ENCODE measurements at places on chromosomes 2 and 18.

GRCh38 chr2:11175293-11175795, 20.1 kb downstream of the SLC66A3 start:
- DNase-seq: peak; percentile 67

DNA sequence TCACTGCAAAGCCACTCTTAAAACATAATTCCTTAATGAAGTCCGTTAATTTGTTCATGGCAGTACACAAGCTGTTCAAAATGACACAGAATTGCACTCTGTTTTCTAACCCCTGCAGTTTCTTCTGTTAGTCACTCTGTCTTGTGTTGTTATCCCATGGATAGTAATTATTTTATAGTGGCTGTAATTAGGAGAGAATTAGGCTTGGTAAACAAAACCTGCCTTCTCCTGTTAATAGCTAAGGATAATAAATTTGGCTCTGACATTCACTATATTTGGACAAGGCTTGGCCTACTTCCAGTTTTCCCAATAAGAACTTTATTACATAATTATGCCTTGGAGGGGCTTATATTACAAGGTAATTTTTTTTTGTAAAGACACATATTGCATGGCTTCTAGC, 330.3 kb upstream of the FIGN start:
- no peak for DNase-seq

DNA sequence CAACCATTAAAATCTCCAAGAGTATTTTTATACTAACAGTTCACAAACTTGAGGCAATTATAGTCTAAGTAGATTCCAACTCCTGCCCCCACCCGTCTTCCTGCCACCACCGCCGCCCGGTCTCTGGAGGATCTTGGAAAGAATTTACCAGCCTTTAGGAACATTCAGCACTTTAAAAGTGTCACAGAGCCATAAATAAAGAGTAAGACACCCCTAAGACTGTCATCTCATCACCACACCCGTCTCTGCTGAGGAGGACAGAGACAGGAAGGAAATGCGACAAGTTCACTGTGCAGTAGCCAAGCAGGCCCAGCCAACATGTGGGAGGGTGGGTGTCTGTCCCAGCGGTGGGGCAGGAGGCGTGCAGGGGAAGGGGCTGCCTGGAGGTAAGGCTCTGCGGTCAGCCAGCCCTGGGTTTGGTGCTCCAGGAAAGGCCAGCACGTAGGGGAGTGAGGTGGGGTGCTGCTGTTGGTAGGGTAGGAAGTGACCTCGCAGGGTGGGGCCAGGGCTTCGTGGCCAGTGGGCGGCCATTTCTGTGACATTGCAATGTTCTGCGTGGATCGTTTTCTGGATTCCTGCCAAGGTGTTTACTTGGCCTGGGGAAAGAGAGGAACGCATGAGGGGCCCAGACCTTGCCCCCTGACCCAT, 111.6 kb downstream of the FAM210A start:
- DNase-seq: peak; percentile 63

- no peak for DNase-seq
Observed at GRCh38 chr2:205903549-205904129, 182.3 kb downstream of the INO80D start.

DNA sequence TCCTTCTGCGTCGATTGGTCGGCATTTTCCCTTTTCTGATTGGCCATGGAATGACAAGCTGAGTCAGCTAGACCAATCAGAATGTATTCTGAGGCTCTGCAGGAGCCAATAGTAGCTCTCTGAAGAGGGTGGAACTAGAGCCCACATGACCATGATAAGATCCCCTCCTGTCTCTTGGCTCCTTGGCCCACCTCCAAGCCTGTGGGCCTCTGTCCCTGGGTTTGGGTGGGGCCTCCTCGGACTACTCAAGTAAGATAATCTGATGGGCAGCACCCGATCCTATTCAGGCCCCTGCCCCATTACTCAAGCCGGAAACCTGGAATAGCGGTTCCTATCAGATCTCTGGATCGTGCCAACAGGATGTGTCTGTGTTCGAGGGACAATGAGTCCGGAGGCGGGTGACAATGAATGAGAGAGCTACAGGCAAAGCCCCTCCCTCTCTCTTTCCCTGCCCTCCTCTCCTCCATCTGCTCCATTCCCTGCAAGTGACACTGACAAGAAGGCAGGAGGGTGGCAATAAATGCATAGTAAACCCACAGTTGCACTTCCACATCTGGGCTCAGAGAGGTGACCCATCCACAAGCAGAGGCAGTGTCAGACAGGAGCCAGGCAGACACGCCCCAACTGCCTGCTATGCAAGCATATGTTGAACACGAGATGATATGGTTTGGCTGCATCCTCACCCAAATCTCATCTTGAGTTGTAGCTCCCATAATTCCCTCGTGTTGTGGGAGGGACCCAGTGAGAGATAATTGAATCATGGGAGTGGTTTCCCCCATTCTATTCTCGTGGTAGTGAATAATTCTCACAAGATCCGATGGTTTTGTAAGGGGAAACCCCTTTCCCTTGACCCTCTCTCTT, 114.7 kb downstream of the TNS1 start:
- DNase-seq: peak; percentile 83

DNA sequence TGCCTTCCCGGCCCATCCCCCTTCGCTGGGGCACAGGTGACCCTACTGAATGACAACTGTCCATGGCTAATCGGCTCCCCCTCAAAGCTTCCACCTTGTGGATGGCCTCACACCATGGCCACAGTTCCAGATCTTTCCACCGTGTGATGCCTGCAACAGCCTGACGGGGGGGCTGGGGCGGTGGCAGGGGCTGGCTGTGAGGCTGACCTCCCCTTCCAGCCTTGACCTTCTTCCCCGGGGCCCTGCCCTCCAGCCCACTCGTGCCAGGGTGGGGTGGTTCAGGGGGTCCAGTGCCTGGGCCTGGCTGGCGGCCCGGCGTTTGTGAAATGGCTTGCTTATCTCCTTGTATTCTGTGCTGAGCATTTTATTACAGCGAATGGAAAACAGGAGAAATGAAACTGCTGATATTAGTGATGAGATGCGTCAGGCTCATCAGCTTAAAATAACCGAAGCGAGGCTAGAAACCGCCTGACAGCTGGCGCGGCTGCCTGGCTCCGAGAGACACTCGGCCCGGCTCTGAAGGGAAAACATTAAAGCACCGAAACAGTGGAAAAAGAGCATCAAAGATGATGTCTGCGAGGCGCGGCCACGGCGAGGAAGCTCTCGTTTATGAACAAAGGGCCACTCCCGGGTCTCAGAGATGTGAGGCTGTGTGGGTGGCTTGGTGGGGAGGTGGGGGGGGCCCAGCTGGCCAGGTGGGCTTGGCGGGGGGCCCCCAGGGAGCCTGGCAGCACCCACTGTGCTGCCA, 916 bp upstream of the PDCD1 start:
- peak; percentile 80 for DNase-seq

- DNase-seq: no peak
Observed at GRCh38 chr2:159760326-159760725, 37.7 kb downstream of the CD302 start.

GRCh38 chr2:119319593-119319992, 47.0 kb downstream of the C2orf76 start:
- DNase-seq: no peak

GRCh38 chr18:79403723-79404566, 8.2 kb downstream of the NFATC1 start:
- peak; percentile 37 for DNase-seq

- no peak for DNase-seq
Observed at GRCh38 chr18:8786483-8787370, 81.4 kb downstream of the MTCL1 start.

- DNase-seq: peak; percentile 84
Observed at GRCh38 chr2:231545105-231545902, 15.1 kb upstream of the NMUR1 start.

GRCh38 chr2:127217470-127218325, 2.4 kb downstream of the CYP27C1 start:
- no peak for DNase-seq

GRCh38 chr2:135586148-135586547, 54.9 kb downstream of the R3HDM1 start:
- no peak for DNase-seq

GRCh38 chr2:128792476-128793054, 473.9 kb upstream of the HS6ST1 start:
- DNase-seq: no peak

DNA sequence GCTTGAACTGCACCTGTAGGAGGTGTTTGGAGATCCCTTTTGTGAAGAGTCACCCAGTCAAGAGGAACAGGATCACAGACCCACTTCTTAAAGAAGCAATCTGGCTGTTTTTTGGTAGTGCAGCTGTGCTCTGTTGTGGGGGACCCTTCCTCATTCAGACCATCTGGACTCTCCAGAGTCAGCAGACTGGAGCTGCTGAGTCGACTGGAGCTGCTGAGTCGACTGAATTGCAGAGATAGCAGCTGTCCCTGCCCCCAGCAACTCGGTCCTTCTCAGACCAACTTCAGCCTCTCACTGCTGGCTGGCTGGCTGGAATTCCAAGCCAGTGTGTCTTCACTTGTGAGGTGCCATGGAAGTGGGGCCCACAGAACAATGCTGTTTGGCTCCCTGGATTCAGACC, 56.8 kb downstream of the GTF3C3 start:
- no peak for DNase-seq

- DNase-seq: no peak
Observed at GRCh38 chr2:116489944-116490343, 1324.5 kb upstream of the DDX18 start.

DNA sequence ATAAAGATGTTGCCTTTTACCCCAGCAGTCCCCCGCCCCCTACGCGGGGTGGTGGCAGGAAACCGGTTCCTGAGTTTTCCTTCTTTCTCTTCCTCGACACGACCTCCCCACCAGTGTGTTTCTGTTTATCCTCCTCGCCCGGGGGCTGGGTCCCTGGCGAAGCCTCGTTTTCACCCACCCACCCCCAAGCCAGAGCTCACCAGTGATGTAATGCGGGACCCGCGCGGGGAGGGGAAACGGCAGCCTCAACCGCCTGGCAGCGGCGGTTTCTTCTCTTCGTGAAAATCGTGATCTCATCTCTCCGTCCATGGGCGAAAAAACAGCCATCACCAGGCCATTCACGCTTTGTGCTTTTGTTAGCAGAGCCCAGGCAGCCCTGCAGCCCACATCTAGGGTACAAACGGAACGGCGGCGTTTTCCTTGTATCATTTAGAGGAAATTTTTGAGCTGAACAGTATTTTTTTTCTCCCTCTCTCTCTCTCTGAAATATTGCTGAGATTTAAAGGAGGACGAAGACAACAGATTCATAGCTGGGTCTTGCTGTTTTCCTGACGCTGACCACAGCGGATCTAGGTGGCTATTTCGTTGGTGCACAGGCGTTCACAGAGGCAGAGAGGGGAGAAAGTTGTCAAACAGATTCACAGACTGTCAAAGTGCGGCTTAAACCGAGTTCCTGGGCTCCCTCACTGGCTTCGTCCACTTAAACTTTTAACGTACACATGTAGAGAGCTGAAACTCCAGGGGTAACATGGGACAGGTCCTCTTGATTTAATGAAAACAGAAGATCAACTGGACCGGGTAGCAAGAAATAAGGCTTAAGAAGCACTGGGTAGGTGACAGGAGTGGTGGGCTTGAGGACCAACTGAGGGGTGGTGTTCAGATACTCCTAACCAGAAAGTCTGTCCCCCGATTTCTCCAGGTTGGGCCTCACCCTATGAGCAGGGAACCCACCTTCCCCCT, 21.9 kb upstream of the PAX3 start:
- peak; percentile 65 for DNase-seq

DNA sequence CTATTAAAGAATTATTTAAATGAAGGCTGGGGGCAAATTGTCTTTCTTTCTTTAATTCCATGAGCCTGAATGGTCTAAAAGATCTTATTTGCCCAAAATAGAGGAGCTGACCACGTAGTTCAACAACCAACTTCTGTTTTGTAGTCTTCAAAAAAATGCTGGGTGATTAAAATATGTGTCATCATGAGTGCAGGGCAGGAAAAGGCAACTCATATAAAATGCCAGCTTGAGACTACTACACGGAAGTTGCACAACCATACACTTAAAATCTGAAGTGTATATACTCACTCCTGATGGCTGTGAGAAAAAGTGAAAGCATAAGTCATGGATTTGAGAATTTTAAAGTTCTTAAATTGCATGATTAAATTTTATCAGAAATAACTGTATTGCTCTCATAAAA, 210.9 kb downstream of the DYM start:
- DNase-seq: no peak

DNA sequence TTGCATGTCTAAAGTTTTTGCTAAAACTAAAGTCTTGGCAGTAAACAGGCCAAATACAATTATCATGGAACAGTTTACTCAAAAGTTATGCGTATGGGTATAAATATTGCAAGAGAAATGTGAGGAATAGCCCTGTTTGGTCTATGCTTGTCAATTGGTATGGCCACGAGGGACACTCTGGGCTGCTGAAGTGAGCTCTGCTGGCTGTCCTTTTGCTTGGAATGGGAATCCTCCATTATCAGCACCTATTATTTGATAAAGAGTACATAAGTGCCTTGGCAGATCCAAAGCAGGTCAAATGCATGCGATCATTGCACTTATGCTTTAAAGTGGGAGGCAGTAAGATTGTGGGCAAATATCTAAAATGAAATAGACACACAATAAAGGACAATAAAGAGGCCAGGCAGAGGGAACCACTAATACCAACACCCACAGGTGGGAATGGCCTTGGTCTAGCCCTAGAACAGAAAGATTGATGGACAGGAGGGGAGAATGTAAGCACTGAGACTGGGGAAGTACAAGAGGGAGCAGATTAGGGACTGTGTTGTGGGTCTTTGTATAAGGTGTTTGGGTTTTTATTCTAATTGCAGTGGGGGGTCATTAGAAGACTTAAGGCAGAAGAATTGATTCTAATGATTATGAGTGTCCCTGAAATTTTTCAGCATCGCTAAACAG, 60.0 kb upstream of the NOSTRIN start:
- DNase-seq: no peak

- no peak for DNase-seq
Observed at GRCh38 chr2:15800495-15801329, 139.6 kb upstream of the MYCN start.

DNA sequence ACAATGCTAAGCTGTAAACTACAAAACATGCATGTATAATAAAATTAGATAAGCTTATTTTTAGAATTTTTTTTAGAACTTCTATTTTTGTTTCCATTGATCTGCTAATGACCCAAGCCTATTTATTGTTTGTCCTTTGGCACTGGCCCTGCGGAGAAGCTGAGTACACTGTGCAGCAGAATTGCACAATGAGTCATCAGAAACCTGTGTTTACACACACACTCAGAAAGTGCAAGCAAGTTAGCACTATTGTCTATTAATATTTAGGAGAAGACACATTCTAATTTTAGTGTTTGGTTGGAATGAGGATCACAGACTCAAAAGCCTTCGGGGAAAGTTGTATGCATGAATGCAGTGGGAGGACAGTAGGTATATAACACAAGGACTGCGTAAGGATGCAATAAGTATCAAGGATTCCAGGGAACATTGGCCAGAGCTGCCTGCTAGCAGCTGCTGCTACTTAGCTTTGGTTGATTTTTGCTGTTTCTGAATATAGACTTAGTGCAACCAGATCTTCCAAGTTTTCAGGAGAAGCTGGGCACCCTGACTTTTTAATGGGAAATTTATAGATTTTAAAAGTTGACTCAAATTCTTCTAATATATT, 128.2 kb downstream of the KCNH7 start:
- DNase-seq: no peak

DNA sequence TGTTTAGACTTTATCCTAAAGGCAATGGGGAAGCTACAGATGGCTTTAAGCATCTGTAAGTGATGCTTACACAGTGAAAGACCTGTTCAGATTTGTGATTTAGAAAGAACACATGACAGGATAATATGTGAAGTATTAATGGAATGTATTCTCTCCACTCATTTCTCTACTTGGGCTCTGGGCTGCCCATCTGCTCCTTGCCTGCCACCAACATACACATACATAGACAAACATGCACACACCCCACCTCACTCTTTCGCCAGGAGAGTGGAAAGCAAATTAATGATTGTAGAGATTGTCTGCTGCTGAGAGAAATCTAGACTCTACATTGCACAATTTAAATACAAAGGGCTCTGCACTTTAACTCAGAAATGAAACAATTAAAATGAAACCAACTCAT, 61.0 kb upstream of the NFE2L2 start:
- no peak for DNase-seq
